Hematopoietic multipotent progenitor cell treated with erythropoietin and hydrocortisone succinate and interleukin-3 and kit ligand, for 6 days (in vitro differentiated cells): ENCODE measurements at places on chromosomes 6 and 20.

DNA sequence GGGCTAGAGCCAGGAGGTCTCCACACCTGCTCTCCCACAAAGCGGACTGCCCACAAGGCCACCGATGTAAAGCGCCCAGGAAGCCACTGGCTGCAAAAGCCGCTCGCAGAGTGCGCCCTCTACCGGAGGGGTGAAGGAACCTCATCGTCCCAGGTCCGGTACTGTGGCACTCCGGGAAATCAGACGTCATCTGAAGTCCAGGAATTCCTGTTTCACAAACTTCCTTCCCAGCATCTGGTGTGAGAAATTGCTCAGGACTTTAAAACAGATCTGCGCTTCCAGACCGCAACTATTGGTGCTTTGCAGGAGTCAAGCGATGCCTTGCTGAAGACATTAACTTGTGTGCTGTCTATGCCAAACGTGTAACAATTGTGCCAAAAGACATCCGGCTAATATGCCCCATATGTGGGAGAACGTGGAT, 115.1 kb upstream of the ARID1B start:
- DNase-seq = peak; percentile 27

GRCh38 chr6:137097526-137097925, 52.8 kb upstream of the IL20RA start:
- no peak for DNase-seq

GRCh38 chr6:142943711-142944123, 1.3 kb downstream of the HIVEP2 start:
- DNase-seq = peak; percentile 54

GRCh38 chr6:119243657-119244056, 105.9 kb downstream of the MAN1A1 start:
- DNase-seq = no peak

DNA sequence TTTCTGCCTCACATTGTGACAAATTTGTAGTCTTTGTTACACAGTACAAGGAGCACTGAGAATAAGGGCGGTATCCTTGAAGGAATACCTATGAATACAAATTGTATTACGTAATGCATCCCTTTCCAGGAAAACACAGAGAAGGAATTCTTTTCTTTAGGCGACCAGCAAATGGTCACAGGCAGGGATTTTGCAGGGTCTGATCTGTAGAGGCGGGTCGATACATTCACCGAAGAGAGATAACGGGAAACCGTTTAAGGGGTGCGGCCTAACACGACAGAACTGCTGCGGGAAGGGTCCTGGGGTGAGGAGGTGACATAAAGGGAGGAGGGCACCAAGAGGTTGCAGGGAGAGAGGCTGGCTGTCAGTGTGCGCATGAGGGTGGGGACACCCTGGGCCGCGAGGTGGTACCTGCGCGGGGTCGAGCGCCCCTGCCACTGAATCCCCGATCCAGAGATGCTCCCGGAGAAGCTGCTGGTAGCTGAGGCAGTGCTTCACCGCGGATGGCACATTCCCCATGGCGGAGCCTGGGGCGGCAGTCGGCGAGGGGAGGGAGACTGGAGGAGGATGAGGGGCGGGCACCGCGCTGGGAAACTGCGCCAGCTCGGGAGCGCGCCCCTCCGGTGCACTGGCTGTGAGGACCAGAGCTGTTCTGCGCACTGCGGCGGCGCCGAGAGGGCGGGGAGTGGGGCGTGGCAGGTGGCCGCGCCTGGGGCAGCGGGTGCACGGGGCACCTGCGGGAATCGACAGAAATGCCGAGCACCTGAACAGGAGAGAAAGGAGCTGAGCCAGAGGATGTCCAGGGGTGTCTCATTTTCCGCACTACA, at the start of gene HMGCLL1:
HMGCLL1 (minus strand) TSS at position 656 of the 827 bp plus-strand sequence; CDS start at position 519, 137 bp downstream.
- no peak for DNase-seq

DNA sequence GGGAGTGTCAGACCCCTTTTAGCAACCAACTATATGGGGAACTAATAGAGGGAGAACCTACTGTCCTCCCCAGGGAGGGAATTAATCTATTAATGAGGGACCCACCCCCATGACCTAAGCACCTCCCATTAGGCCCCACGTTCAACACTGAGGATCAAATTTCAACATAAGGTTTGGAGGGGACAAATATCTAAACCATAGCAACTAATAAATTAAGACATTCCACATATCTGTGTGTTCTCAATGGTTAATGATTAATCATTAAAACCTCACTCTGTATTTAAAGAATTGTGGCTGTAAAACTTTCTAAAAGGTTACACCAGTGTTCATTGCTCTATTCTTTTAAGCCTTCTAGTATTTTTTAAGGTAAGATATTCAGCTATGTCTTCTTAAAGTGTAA, 500.4 kb upstream of the SULF2 start:
- no peak for DNase-seq

GRCh38 chr6:111661541-111662061, 55.9 kb upstream of the TRAF3IP2 start:
- DNase-seq = no peak

DNA sequence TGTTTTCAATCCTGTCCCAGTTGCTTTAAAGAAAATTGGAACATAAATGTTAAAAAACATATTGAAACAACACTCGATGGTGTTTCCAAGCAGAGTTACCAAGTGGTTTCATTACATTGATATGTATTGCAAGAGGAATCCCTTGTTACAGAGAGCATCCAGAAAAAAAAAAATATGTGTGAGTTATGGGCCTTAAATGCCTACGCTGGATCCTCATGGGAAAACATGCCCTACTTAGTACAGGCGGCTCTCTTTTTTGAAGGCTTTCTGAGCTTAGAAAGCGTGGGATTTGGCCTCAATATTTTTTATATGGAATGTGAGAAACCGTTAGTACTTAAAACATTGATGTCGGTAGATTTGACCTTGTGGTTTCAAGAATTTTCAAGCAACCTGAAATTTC, 26.1 kb downstream of the BTBD3 start:
- no peak for DNase-seq

DNA sequence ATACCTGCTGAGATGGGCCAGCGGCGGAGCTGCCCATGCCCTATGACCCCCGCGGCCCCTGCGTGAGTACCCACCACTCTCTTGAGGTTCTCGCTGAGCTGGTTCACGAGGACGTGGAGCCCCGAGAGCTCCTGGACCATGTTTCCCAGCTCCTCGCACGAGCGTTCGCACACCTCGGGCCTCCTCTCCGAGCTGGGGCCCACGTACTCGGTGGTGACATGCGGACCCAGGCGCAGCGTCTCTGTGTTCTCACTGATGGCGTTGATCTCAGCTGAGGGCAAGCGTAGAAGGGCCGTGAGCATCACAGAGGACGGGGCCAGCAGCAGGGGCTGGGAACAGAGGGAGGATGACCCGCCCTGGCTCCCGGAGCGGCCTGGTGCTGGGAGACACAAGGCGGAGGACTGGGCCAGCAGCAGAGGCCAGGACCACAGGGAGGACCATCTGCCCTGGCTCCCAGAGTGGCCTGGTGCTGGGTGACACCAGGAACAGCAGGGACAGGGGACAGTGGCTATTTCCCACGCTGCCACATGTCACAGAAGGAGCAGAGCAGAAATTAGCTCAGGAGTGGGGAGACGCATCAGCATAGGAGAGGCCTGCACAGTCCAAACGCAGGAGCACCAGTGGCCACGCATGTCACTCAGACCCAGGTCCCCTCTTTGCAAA, 11.8 kb downstream of the THBS2 start:
- DNase-seq = no peak

- DNase-seq = peak; percentile 27
Measured at GRCh38 chr6:143059663-143060353, 881 bp upstream of the AIG1 start.
